ENCODE measurements at places on chromosomes 1 and 21. TPM values are rescaled to one million over a fixed set of nuclear protein-coding genes. Genes with fewer than 3 reads are reported as not detected.

- no peaks in the 10 kb centered on the region for H3K27me3 ChIP-seq
- ATAC-seq, result peak; percentile 79
These were observed 125.0 kb downstream of the TIAM1 start for GRCh38 chr21:31218830-31219608.

DNA sequence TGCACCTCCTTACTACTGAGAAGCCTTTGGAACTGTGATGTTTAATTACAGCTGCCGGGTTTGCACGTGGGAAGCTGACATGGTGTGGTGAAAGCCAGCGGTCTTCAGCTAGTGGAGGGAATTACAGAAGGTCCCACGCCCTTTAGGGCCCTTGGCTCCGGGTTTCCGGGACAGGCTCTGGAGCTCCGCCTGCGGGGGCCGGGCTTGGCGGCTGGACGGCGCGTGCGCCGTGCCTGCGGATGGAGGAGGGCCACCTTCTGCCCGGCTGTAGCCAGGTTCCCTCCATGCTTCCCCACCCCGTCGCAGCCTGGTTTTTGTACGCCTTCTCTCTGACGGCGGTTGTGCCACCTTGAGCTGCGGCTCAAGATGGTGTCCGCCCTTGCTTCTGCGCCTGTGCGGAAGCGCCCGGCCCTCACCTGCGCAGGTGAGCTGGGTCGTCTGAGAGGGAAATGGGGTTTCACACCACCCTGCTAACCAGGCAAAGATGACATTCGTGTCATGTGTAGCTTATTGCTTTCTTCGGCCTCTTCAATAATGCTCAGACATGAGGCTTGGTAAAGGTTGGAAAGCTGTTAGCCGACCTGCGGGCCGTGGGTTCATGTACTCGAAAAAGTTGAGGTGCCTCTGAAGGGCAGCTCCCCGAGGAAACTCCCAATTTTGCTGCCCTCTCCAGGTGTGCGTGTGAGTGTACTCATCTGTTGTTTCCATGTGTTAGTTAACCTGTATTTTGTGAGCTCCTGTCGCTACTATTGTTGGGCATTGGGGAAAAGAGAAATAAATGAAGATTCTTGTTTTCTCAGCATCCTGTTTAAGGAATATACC is 36.6 kb upstream of the OPRD1 start:
- H3K4me1 ChIP-seq, result peaks cover 7% of the 10 kb centered on the region
- peak; percentile 90 for ATAC-seq
- peak overlapping the region; percentile 23 for H3K4me3 ChIP-seq

The WLS gene
- 254 TPM for total RNA-seq

The S100A16 gene
- 121 TPM for total RNA-seq

GRCh38 chr1:176932114-176933104 is 232.1 kb downstream of the ASTN1 start:
- H3K4me1 ChIP-seq, result no peaks in the 10 kb centered on the region
- H3K27ac ChIP-seq, result no peak overlapping the region
- H3K27me3 ChIP-seq, result no peaks in the 10 kb centered on the region
- no peak for ATAC-seq

GRCh38 chr1:29948581-29948980 is 712.3 kb downstream of the PTPRU start:
- no peak overlapping the region for H3K27ac ChIP-seq
- no peak for ATAC-seq
- no peak overlapping the region for H3K4me3 ChIP-seq

The SZRD1 gene
- total RNA-seq, result 117 TPM

DNA sequence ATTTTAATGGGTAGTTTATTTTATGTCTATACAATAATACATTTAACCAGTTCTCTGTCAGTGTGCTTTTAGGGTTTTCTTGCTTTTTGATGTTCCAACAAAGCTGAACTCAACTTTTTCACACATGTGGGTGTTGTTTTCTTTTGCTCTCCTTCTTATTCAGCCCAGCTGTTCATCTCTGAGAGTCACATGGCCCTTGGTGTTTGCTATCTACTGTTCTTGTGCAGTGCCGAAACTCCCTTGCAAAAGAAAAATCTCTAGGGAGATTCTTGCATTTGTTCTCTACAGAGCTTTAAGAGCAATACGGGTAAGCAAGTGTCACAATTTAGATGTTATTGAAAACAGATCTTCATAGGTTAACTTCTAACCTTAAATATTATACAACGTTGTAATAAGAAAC is 281.1 kb upstream of the CXADR start:
- no peaks in the 10 kb centered on the region for H3K4me1 ChIP-seq
- no peaks in the 10 kb centered on the region for H3K27me3 ChIP-seq
- H3K27ac ChIP-seq, result no peak overlapping the region
- no peaks in the 10 kb centered on the region for H3K36me3 ChIP-seq
- no peak overlapping the region for H3K4me3 ChIP-seq

The LCE3E gene
- total RNA-seq, result not detected

DNA sequence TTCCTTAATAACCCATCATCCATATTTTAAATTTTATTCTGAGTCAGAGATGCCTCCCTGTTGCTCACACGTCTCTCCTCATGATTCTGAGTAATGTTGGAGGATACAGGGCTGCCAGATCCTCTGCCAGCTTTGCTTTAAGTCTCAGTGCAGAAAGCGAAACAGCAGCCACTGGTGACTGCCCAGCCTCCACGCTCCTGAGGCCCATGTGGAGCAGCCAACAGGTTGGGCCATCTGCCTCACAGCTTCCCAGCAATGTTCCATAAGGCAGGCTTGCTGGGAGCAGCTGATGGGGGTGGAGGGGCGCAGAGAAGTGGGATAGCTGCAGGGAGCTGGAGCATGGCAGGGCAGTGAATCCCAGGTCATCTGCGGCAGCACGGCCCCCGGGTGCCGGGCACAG is 104.2 kb downstream of the IGSF21 start:
- no peaks in the 10 kb centered on the region for H3K4me1 ChIP-seq
- no peak for ATAC-seq
- H3K27me3 ChIP-seq, result peaks cover 35% of the 10 kb centered on the region
- no peaks in the 10 kb centered on the region for H3K36me3 ChIP-seq

- ATAC-seq, result no peak
- no peak overlapping the region for H3K27ac ChIP-seq
- H3K36me3 ChIP-seq, result no peaks in the 10 kb centered on the region
- no peaks in the 10 kb centered on the region for H3K27me3 ChIP-seq
- H3K4me1 ChIP-seq, result no peaks in the 10 kb centered on the region
These were observed 40.2 kb upstream of the ZNF124 start for GRCh38 chr1:247212012-247212411.

GRCh38 chr1:59432531-59433439 is 135.9 kb downstream of the FGGY start:
- ATAC-seq, result no peak
- H3K36me3 ChIP-seq, result no peaks in the 10 kb centered on the region
- H3K27ac ChIP-seq, result no peak overlapping the region
- H3K4me1 ChIP-seq, result peaks cover 4% of the 10 kb centered on the region

DNA sequence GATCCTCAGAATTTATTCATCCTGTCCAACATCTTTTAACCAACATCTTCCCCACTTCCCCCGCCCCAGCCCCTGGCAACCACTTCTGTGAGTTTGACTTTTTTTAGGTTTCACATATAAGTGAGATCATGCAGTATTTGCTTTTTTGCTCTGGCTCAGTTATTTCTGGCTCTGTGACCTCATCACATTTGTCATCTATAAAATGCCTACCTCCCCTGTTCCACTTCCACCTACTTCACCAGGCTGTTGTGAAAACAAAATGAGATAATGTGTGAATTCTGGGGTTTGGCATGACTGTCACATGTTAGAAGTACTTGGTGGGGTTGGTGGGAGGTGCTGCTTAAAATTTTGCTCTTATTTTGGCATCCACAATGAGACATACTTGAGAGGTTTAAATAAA is 18.4 kb downstream of the HHAT start:
- H3K27me3 ChIP-seq, result no peaks in the 10 kb centered on the region
- no peak overlapping the region for H3K27ac ChIP-seq
- H3K4me1 ChIP-seq, result peaks cover 17% of the 10 kb centered on the region
- no peak overlapping the region for H3K4me3 ChIP-seq

GRCh38 chr1:19465123-19465522 is 20.2 kb downstream of the CAPZB start:
- H3K27me3 ChIP-seq, result no peaks in the 10 kb centered on the region
- no peak for ATAC-seq
- H3K4me1 ChIP-seq, result peaks cover 73% of the 10 kb centered on the region

- H3K4me3 ChIP-seq, result no peak overlapping the region
- no peak overlapping the region for H3K27ac ChIP-seq
- no peaks in the 10 kb centered on the region for H3K4me1 ChIP-seq
- no peaks in the 10 kb centered on the region for H3K27me3 ChIP-seq
- no peaks in the 10 kb centered on the region for H3K36me3 ChIP-seq
These were observed 84.6 kb downstream of the LRRN2 start for GRCh38 chr1:204600968-204601367.

The HNRNPCL2 gene
- total RNA-seq, result not detected

DNA sequence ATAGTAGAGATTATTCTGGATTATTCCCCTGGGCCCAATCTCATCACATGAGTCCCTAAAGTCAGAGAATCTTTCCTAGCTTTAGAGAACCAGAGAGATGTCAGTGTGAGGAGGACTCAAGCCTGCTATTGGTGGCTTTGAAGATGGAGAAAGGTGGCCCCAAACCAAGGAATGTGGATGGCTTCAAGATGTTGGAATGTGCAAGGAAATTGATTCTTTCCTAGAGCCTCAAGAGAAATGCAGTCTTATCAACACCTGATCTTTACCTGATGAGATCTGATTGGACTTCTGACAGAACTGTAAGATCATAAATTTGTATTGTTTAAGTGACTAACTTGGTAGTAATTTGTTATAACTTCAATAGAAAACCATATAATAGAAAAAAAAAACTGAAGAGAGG is 51.0 kb downstream of the NME7 start:
- no peak overlapping the region for H3K27ac ChIP-seq
- H3K36me3 ChIP-seq, result no peaks in the 10 kb centered on the region
- no peak for ATAC-seq
- no peaks in the 10 kb centered on the region for H3K27me3 ChIP-seq
- no peak overlapping the region for H3K4me3 ChIP-seq
- no peaks in the 10 kb centered on the region for H3K4me1 ChIP-seq

The UBIAD1 gene
- total RNA-seq, result 11.7 TPM

The CLCA1 gene
- not detected for total RNA-seq
